Hematopoietic multipotent progenitor cell treated with erythropoietin and hydrocortisone succinate and interleukin-3 and kit ligand, for 6 days (in vitro differentiated cells): ENCODE measurements at places on chromosomes 1 and 21.

- DNase-seq = peak; percentile 77
These were observed 686 bp upstream of the ZNF281 start for GRCh38 chr1:200410566-200410878.

GRCh38 chr1:8889925-8890785 is 11.7 kb upstream of the ENO1 start:
- DNase-seq = no peak

- no peak for DNase-seq
These were observed 261.2 kb upstream of the NR5A2 start for GRCh38 chr1:199766218-199766792.

DNA sequence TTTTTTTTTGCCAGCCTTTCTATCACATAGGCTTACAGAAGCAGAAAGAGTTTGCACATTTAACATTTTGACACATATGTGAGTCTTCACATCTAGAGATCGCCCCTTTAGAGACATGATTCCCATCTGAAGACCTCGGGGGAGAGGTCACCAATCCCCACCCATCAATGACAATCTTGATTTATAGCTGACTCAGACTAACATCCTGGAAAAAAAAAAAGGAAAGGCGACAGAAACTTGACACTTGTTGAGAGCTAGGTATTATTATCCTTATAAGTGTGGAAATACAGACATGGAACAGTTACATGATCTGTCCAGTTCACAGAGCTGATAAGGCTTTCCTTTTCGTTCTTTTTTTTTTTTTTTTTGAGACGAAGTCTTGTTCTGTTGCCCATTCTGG is 28.0 kb upstream of the NID1 start:
- DNase-seq = no peak

DNA sequence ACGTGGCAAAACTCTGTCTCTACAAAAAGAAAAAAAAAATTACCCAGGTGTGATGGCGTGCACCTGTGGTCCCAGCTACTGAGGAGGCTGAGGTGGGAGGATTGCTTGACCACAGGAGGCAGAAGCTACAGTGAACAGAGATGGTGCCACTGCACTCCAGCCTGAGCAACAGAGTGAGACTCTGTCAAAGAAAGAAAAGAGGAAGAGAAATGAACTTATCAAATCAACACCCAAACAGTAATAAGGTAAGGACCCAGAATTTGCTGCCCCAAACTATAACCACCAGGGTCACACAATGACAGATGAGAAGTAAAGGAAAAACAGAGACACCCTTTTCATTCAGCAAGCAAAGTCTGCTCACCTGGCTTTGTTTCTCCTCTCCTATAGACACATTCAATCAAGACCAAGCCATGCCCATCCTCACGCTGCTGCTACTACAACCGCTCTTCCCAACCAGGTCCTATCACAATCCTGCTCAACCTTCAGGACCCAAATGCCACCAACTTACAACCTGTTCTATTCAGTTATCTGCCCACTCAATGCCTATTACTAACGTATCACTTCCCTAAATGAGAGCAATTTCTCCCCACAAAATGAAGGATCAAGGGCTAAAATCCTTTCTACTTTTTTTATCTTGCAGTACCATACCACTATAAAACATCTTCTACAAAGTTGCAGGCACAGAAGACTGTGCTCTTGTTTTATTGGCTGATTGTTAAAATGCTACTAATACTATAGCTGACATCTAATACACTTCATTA is 183.5 kb downstream of the RERE start:
- no peak for DNase-seq

- DNase-seq = no peak
These were observed 17.7 kb downstream of the RAB7B start for GRCh38 chr1:205985330-205986005.

DNA sequence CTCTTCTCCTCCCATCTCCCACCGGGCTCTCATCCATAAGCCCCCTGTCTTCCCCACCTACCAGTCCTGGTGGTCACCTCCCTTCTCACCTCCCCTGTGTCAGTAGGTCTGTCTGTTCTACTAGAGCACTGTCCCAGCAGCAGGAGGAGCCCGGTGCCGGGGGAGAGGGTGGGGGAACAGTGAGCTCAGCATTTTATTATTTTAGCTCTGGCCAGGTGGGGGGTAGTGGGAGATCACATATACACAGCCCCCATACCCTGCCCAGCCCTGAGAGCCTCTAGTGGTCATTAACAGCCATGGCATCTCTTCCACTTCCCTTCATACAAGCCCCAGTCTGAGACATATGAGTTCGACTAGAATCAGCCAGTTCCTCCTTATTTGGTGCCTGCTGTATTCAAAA is at the start of gene TMOD4:
Gene TMOD4, minus strand, starts transcription at position 119 of the 400 bp plus-strand sequence. CDS start 1,106 bp downstream, outside the sequence.
- DNase-seq = peak; percentile 76

- peak; percentile 54 for DNase-seq
These were observed 6.7 kb downstream of the TAS1R3 start for GRCh38 chr1:1337793-1338147.

GRCh38 chr1:22038036-22038435 is 14.5 kb upstream of the CDC42 start:
- DNase-seq = no peak

DNA sequence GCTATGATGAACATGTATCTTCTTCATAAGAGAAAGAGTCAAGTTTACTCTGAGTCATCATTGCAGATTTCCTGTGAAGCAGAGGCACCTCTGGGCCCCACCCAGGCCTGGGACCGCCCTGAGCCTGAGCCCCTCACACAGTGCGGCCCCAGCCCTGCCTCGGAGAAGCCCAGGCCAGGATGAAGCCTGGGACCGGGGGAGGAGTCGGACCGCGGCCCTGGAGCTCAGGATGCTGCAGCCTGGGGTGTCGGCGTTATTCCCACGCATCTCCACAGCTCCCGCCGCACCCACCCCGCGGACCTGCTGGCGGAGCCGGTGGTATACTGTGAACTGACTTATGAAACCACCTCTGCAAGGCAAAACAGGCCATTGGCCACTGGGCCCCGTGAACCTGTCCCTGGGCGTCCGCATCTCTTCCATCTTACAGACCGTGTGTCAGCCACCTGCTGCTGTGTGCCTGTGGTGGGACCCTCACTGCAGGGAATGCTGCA is 2.4 kb upstream of the COL6A1 start:
- DNase-seq = no peak

- DNase-seq = no peak
These were observed 4.8 kb downstream of the IL10RB start for GRCh38 chr21:33270986-33271385.
